ENCODE measurements at places on chromosomes 12 and 14. TPM values are rescaled to one million over a fixed set of nuclear protein-coding genes. Genes with fewer than 3 reads are reported as not detected.

GRCh38 chr14:87745507-87746118 lies 247.4 kb downstream of the GALC start:
- DNase-seq, result no peak

DNA sequence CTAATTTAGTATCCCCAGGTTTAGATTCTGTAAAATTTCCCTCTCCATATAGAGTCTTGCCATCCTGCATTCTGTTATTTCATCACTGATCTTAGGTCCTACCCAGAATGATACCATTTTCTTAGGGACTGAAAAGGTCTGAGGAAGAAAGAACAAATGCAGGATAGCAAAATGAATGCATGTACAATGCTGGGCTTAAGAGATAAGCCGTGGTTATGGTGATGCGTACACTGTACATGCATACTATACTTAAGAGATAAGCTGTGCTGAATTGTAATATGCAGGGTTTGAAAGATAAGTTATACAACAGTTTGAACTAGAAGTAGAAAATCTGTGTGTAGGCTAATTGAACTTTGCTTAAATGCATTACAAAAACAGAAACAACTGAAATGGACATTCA lies 416.2 kb downstream of the C12orf50 start:
- DNase-seq, result no peak

GRCh38 chr12:2960390-2960956 lies 1.3 kb downstream of the TEAD4 start:
- no peak for DNase-seq

- no peak for DNase-seq
These were observed 1.9 kb downstream of the RAD51AP1 start for GRCh38 chr12:4540638-4541037.

The RBM19 gene
- total RNA-seq, result 42.6 TPM

DNA sequence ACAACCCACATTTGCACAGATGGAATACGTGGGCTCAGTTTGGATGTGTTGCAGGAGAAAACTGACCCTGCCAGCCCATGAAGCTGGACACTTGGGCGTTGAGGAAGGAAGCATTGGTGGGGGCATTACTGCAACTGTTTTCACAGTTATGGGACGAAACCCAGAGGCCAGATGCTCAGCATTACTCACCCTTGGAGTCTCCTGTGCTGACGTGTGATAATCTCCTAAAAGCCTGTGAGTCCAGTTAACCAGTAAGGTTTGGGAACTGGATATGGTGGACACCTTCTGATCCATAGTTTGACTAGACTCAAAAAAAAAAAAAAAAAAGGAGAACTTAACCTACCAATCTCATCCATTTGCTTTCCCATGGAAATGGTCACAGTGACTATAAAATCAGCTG lies 52.8 kb upstream of the EGLN3 start:
- no peak for DNase-seq

DNA sequence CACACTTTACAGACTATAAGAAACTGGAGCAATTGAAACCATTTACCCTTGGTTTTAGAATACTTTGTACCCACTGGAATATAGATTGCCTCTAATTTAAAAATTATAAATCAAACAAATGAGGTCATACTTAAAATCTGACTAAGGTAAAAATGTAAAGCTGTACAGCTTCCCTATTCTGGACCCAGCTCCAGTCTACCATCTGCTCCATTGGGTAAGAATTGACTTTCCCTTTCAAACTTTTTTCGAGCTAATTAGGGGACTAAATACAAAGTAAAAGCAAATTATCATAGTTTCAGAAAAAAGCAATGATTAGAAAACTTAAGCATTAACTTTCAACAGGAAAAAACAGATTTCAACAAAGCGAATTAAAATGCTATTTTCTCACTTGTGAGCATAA lies 4.3 kb downstream of the KRR1 start:
- DNase-seq, result no peak

DNA sequence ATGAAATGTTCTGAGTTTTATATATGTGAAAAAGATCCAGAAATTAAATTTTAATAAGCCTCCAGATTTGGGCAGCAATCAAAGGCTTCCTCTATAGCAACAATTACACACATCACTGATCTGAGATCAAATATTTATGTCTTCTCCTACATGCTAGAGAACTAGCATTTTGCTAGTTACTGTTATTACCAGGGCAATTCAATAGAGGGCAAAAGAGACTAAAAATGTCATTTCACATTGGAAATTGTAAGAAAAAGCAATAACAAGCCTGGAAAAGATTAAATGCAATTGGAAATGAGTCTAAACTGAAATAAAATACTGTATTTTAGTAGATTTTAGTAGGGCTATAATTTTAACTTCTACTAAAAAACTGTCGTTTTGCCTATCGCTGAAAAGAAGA lies 32.6 kb upstream of the ANO6 start:
- no peak for DNase-seq

DNA sequence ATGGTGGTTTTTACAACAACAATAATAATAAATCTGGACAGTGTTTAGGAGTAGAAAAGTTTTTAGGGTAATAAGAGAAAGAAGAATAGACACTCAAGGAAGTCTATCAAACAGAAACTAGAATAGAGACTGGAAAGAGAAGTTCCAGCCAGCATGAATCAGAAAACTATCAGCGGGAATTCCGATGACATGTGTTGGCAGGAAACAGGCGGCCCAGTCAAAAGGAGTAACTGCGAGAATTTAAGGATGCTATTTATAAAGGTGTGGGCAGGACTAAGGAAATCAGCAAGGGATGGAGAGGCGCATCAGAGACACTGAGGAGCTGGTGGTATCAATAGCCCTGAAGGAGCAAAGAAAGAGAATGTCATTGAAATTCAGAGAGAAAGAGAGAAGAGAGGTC lies 89.9 kb downstream of the TBX5 start:
- DNase-seq, result no peak

DNA sequence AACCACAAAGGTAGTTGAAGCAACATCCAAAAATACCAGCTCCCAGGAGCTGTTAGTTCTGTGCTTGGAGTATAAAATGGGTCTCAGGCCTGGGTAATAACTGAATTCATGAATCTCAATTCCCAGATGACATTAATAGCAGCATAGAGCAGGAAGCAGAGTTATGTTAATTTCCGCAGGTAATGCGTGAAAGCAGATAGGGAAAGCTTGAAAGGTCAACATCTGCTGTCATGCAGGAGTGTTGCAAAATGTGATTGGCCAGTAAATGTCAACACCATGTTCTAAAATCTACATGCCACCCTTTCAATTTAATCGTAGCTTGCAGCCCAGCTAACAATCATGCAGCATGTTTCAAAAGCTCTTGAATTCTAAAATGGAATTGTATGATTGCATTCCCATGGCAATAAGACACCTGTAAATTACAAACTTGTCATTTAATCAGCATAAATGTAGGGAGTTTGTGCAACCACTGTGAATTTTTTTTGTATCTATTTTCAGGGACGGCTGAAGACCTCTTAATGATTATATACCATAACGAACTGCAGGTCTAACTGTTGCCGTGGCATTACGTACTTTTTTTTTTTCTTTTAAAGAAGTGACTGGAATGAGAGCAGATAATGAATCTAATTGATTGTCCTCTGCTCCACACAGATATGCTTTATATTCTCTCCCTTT lies 635.8 kb upstream of the FOXG1 start:
- DNase-seq, result no peak

- no peak for DNase-seq
These were observed 163.1 kb upstream of the TMPO start for GRCh38 chr12:98352218-98352811.

The C12orf50 gene
- not detected for total RNA-seq

The RASSF8 gene
- 47.5 TPM for total RNA-seq

DNA sequence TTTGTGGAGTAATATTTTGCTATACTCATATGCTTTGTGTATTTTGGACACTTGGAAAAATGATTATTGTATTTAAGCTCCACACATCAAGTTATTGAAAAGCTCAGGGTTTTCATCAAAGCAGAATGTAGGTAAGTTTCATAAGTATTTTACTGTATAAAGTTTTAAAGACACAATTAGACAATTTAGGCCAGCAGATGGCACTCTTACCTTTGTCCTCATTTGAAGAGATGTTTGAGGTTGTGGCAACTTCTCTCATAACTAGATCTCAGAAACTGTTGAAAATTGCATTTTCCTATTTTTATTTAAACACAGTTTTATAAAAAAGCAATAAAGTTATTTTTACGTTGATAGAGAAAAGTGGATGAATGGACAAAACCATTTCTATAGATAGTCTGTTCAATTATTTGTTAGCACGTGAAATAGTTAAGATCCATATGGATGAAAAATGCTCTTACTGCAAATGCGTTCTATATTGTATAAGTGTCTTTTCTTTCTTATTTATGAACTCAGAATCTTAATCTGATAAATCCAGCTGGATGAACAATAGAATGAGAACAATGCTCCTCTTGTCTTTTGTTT lies 300.0 kb downstream of the AEBP2 start:
- no peak for DNase-seq

GRCh38 chr14:68935761-68936214 lies 43.3 kb downstream of the ACTN1 start:
- DNase-seq, result no peak

DNA sequence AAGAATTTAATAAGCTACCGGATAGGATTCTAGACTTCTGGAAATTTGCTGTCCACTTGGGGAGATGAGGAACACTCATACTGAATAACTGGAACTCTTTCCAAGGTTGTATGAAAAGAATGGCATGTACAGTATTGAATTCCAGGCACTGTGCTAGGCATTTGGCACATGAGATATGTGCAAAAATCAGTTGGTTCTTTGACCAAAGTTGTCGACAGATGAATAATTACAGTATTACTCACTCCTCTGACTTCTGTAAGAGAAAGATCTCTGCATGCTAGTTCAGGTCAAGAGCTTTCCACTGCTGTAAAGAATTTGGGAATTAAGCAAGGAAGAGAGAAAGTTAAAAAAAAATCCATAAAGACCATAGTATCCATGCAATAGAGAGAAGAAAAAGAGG lies 764.7 kb downstream of the BCL11B start:
- DNase-seq, result no peak

GRCh38 chr12:50162230-50162629 lies 4.9 kb downstream of the CERS5 start:
- DNase-seq, result no peak

The ALX1 gene
- not detected for total RNA-seq

DNA sequence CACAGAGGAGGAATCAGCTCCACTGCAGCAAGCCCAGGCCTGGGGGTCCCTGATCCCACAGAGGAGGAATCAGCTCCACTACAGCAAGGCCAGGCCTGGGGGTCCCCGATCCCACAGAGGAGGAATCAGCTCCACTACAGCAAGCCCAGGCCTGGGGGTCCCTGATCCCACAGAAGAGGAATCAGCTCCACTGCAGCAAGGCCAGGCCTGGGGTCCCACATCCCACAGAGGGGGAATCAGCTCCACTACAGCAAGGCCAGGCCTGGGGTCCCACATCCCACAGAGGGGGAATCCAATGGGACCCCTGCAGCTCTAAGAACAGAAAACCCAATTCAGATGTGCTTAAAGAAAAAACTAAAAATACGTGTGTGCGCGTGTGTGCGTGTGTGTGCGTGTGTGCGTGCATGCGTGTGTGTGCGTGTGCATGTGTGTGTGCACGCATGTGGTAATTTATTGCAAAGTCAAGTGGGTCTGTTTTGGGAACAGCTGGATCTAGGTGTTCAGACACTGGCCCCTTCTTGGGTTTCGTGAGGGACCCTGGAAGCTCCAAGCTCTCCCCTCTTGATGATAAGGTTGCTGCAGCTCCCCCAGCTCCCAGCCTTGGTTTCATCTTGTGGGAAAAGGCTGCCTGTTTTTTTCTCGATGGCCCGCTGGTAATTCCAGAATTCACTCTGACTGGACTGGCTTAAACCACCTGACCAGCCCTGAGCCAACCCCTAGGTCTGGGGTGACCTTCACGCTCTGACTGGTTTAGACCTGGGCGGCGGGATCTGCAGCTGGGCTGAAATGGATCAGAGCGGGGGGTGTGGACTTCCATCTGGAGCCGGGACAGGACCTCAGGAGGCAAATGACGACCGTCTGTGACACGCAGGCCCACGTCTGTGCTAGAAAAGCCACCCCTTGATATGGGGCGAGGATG lies 47.1 kb downstream of the GALNT9 start:
- DNase-seq, result no peak

The RPAP3 gene
- total RNA-seq, result 25.0 TPM

The CCDC197 gene
- total RNA-seq, result not detected

The KRT83 gene
- not detected for total RNA-seq
